ENCODE measurements at places on chromosomes 3 and 15.

- no peak for DNase-seq
These were observed 27.1 kb upstream of the C3orf49 start for GRCh38 chr3:63791974-63792373.

DNA sequence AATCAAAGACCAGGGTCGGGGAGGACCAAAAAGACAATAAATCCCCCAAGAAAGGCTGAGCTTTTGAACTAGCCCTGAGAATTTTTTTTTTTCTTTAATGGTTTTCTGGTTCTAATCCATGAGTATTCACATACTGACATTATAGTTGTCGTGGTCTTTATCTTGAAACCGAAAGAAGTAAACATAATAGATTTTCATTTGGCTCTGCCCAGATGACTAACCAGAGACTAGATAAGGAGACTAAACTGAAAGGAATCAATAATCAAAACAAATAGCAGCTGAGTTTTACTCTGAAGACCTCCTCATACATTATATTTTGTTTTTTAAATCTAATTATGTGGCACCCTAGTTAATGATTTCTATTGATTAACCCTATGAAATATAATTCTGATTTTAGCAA lies 381.4 kb downstream of the CNTN3 start:
- DNase-seq: no peak

DNA sequence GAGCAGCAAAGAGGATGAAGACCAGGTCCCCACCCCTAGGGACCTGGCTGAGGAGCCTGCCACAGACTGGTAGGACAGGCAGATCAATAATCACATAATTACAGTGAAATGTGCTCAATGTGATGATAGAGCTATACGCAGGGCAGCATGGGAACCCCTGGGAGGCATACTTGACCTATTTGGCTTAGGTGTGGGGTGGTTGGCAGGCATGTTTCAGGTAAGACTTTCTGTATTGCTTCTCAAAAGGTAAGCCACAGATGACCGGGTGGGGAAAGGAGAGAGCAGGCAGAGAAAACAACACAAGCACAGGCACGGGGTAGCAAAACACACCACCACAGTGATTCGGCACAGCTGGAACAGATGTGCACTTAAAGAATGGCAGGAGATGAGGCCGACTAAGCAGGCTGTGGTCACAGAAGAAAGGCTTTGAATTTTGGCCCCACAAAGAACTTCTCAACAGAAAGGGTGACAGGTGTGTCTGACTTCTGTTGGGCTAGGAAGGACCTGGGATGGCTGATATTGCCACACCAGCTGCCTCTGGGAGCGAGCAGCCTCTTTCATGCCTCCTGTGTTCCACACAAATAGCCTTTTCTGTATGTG lies 64.1 kb downstream of the ABCC5 start:
- DNase-seq: no peak

DNA sequence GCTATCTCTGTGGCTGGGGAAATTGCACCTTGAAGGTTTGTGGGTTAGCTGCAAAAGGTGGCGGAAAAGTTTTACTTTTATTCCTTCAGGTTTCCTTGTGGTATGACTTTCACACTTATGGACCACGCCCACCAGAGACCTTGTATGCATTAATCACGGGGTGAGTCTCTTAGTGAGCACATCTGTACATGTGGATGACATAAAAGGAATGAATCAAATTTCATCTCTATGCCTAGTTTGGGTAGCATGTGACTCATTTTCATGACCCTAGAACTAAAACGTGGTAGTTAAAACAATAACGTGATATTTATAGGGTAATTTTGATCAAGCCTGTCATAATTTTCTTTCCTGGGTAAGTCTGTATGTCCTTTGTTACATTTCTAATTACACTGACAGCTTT lies 141.7 kb downstream of the PDCD6IP start:
- DNase-seq: no peak

DNA sequence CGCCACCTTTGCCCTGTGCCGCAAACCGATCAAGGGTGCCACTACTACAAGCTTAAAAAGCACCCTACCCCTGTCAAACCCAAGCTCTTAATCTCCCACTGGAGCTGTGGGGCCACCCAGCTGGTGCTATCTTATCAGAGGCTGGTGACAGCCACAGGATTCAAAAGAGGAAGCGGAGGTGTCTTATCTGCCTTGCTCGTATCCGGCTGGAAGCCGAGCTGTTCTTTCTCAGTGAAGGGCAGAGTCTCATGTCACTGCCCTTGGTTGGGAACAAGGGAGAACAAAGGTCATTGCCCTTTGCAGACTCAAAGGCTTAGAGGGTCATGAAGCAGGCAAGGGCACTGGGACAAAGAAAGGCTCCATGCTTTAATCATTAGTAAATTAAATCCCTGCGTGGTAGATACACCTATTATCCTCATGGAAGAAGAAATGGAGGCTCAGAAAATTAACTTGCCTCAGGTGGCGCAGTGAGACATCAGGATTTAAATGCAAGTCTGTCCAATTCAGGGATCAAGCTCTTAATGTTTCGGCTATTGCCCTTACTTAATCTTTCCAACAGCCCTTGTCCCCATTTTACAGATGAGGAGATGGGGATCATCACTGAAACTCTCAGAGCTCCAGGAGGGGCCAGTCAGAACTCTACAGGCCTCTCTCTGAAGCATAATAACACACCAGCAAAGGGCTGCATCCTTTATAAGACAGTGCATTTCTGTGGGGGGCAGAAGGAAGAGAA lies 360.0 kb upstream of the PROK2 start:
- DNase-seq: no peak

DNA sequence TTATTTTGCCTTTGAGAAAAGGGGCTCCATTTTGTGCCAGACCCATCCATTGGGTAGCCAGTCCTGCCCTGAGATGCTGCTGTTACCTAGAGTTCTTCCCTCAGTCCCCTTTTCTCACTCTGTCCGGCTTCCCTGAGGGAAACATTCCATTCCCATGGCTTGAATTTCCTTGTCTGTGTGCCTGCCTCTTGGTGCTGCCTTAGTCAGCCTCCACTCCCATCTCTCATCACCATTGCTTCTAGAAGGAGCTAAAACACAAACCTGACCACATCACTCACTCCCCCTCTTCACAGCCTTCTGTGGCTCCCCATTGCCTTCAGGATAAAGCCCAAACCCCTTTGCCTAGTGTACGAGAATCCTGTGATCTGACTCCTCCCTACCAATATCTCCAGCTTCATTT lies 25.2 kb upstream of the C2CD4B start:
- DNase-seq: no peak
